AG08395 (cell line): ENCODE measurements at places on chromosomes 2 and 18.

DNA sequence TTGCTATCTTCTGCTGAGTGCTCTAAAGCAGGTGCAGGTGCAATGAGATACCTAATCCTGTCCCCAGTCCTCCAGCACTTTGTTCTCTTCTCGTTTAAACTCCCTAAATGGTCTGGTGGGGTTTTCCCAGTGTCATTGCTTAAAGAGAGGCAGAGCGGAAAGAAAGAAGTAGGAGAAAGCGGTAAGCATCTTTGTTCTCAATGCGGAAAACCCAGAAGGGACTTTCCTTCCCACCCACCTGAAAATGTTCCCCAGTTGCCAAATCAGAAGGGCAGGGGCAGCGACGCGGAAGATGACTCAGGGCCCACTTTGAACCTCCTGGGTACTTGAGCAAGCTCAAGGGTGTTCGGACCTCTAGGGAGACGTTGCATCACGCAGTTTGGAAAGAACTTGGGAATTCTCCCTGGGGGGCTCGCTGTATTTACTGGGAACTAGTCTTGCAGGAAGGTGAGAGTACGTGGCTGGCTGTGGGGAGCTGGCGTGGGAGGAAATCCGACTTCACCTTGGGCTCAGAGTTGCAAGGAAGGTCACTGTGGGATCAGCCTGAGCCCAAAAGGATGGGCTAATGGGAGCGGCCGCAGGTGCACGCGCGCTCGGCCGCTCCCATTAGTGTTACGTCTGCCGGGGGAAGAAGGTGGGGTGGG is 589 bp upstream of the SGPP2 start:
- DNase-seq, result no peak

DNA sequence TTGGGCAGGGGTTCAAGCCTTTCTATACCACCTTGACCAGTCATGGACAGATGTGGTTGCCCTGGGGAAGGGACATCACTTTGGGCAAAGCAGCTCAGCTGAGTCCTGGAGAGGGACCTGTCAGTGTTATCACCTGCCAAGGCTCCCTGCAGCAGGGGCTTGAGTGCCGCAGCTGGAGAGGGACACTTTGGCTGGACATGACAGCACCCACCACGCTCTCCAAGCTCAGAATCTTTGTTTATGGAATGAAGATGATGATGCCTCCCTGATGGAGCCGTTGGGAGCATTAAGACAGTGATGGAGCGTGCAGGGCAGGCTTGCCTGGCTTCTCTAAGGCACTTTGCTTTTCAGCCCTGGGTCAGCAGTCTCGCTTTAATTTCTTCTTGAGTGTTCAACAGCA is 4.3 kb upstream of the TFCP2L1 start:
- no peak for DNase-seq

- peak; percentile 80 for DNase-seq
These were observed 17.1 kb downstream of the EDAR start for GRCh38 chr2:108971661-108972566.

DNA sequence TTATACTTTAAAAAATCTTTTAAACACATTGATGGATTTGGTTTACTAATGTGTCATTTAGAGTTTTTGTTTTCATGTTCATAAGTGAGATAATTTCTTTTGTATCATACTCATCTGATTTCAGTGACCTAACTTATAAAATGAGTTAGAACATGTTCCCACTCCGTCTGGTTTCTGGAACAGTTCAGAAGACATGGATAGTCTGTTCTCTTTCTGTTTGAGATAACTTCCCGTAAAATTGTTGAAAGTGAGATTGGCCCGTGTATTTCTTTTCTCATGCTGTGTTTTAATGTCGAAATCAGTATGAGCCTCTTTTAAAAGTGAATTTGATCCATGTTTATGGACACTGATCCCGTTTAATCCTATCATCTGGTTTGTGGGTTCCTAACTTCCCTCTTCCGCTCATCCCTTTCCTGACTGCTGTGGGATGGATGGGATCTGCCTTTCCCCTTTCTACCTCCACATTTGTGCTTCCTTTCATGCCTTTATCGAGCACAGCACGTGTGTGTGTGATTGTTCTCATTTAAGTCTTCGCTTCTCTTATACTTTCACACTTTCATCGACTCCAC is 78.9 kb downstream of the COPS8 start:
- DNase-seq, result no peak

- DNase-seq, result no peak
These were observed 42.7 kb upstream of the TAF4B start for GRCh38 chr18:26183395-26184112.

DNA sequence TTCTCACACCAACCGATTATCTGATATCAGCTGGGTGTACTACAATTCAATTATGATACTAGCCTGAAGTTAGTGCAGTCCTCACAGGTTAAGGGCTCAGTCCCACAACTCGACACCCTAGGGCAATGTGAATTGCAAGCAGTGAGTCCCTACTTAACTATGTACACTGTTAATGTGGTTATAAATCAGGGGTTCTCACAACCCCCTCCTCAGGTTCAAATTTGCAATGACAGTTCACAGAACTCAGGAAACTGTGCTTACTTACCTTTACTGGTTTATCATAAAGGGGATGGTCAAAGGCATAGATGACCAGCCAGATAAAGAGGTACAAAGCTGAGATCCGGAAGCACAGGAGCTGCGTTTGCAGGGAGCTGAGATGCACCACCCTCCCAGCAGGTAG is 1379.1 kb upstream of the CDH2 start:
- no peak for DNase-seq

GRCh38 chr18:45838302-45839070 is 13.0 kb downstream of the SIGLEC15 start:
- no peak for DNase-seq
